ENCODE measurements at places on chromosomes 5 and 9.

- no peak for DNase-seq
Observed at GRCh38 chr5:68167195-68167651, 48.3 kb upstream of the PIK3R1 start.

DNA sequence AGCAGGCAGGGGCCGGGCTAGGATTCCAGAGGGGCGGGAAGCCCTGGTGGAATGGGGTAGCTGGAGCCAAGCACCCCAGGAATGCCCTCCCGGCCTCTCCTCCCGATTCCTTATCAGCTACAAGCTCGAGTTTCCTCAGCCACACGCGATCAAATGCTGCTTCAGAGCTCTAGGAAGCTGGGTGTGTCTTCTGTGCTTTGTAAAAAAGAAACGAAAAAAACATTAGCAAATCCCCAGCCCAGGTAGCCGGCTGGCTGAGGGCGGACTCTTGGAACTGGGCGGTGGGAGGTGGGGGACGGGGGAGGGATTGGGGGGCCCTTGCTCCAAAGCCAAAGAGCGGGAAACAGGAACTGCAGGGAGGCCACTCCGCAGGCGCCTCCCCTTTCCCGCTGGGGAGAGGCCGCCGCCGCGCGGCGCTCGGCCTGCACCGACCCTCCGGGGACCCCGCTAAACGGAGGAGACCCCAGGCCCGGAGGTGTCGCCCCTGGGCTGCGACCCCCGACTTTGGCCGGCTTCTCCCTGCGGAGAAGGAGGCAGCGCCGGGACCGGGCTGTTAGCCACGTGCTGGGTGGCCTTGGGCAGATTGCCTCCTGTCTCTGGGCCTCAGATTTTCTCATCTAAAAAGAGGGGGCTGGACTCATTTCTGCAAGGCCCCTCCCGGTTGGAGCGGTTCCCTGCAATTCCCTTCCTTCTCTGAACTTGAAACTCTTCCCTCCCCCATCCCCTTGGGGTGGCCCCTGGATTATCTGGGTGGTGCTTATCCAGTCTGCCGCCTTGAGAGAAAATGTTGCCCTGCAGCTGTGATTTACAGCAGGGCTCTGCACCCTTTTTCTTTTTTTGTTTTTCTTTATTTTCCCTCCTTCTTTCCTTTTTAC, 40.9 kb upstream of the FABP6 start:
- no peak for DNase-seq

- no peak for DNase-seq
Observed at GRCh38 chr9:107759823-107760166, 270.2 kb upstream of the KLF4 start.

DNA sequence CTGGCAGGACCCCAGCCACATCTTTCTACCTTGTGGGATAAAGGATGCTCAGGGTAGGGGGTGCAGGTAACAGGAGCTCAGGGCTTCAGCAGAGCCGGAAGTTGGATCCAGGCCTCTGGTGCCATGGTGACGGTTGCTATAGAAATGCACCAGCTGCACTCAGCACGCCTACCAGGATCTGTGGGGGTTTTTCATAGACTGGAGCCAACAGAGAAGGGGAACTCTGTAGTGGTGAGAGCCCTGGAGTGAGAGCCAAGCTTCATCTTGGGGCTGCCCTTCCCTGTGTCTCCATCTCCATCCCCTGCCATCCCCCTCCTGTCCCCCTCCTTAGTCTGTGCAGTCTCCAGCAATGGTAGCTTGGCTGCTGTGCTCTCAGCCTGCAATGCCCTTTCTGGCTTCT, 27.5 kb upstream of the BOD1 start:
- DNase-seq, result no peak

DNA sequence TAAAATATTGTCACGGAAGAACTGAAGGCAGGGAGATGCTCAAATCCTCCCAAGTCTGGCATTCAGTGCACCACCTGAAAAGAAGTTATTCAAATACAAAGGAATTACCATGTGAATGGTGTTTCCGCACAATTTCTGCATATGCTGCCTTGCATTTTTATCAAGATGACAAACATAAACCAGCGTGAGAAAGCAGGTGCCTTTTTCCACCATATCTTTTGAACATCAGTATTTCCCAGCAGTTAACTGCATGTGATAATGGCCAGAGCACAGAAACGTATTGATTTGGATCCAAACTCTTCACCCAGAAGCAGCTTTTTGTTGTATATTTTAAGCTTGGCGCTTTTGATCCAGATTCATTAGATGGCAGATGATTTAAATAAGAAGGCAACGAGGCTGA, 808.0 kb downstream of the TLE1 start:
- DNase-seq, result no peak

GRCh38 chr9:114894206-114894605, 36.2 kb downstream of the TNFSF8 start:
- no peak for DNase-seq

GRCh38 chr5:157476702-157477408, 16.8 kb downstream of the NIPAL4 start:
- peak; percentile 25 for DNase-seq

- no peak for DNase-seq
Observed at GRCh38 chr9:97373331-97373730, 38.6 kb upstream of the TDRD7 start.

DNA sequence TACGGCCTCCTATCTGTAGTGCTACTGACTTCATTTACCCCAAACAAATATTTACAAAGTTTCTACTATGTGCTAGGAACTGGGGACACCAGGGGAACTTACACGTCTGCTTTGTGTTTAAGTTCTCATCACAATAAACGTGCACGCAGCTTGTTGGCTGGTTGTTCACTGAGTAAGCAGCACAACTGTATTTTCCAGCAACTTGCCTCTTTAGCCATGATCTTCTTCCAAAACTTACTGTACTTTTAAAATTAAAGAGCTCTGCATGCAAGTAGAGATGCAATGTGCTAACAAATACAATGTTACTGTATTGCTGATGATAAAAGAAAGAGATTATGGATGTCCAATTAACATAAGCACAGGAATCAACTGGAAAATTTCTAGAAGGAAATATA, 62.8 kb downstream of the RAPGEF1 start:
- no peak for DNase-seq

DNA sequence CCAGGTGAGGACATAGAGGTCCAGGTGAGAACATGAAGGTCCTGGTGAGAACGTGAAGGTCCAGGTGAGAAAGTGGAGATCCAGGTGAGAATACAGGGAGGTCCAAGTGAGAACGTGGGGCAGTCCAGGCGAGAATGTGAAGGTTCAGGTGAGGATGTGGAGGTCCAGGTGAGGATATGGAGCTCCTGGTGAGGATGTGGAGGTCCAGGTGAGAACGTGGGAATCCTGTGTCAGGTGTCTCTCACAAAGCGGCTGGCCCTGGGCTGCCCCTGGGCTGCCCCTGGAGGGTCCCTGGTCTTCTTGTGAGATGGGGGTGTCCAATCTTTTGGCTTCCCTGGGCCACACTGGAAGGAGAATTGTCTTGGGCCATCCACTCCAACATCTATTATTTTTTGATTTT, 133.4 kb downstream of the MRPL36 start:
- DNase-seq, result no peak

DNA sequence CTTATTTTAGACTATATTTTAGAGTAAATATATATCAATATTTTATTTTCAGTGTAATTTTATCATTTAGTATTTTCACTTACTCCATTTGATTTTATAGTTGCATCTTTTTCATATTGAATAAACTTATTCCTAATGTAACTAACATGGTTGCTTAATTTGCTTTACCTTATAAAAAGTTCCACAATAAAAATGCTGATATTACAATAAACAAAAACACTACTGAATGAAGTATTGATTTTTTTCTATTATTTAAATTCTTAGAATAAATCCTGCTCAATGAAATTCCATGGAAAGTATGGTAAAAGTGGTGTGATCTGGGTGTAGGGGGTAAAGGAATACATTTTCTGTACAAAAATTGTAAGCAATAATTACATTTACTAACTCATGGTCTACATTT, 2074.9 kb upstream of the C9orf72 start:
- DNase-seq, result no peak

DNA sequence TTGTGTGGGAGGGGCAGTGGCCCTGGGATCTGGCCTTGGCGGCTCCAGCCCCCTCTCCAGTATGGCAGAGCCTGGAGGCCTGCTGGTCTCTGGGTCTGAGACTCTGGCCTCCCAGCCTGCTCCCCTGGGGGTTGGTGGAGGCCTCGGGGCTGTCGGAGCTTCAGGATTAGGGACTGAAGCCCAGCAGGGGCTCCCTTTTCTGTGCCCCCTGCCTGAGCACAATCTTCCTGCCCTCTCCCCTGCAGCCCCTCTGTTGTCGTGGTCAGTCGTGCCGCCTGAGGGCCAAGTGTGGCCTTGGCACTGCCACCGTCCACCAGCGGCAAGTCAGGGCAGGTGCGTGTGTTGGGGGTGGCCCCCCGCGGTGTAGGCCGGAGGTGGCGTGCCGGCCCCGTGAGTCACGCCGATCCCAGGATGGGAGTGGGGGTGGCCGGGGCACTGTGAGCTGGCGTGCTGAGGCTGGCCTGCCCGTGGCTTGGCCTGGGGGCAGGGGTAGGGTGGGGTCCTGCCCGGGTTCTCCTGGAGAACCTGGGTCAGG, 53.6 kb downstream of the RXRA start:
- no peak for DNase-seq

- DNase-seq, result no peak
Observed at GRCh38 chr5:141511771-141512325, 23.0 kb downstream of the PCDHGC5 start.

- no peak for DNase-seq
Observed at GRCh38 chr5:154199263-154199662, 8.7 kb downstream of the GALNT10 start.

- no peak for DNase-seq
Observed at GRCh38 chr9:21506626-21507482, 24.7 kb upstream of the IFNE start.

DNA sequence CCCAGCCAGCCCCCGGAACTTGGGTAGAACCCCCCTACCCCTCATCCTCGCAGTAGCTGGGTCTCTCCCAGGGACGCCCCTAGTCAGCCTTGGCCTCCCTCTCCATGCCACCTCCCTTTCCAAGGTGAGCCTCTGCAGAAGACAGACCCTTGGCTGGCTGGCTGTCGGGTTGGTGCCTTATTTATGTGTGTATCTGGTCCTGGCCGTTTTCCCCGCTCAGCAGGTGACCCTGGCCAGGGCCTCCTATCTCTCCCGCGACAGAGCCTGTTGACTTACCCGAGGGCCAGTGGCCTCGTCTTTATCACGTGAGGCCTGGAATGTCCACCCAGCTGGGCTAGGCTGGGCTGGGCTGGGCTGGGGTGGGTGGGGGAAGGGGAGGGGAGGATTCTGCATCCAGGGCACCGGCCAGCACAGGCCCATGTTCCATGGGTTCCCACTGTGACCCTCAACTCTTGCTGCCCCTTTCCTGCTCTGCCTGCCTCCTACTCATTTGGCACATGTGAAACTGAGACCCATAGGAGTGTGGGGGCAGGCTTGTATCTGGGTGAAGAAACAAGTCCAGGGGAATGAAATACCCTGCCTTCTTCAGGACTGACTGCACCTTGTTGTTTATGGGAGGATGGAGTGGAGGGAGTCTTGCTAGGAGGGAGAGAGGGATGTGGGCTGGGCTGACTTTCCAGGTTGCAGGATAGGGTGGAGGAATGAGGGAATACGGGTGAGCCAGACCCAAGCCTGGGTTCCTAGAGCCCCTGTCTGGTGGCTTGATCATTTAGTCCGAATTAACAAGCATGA, 3.1 kb downstream of the CXXC5 start:
- no peak for DNase-seq

DNA sequence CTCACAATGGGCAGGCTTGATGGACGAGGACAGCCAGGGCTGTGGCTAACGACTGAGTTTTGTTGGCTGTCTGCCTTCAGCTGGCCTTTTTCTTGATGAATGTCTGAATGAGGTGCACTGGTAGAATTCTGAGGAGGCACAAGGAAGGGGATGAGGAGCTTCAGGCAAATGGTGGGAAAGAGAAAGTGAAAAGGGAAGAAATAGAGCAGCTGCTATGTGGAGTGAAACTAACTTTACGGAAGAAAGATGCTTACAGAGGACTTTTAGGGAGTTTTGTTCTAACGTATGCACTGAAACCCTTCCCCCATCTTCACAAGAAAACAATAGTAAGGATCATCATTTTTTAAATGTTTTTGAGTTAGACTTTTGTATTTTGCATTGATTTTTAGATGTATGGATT, 45.3 kb downstream of the OR2K2 start:
- no peak for DNase-seq

GRCh38 chr5:178417391-178417811, 172.8 kb downstream of the COL23A1 start:
- DNase-seq, result no peak

All from activated naive CD4-positive, alpha-beta T cell treated with Interleukin-2 at 50 U/mL for 16 hours (primary cell).